ENCODE measurements at places on chromosomes 12 and 14.
A peak's percentile ranks its signal among the peaks of the same experiment; 100 is the strongest.

DNA sequence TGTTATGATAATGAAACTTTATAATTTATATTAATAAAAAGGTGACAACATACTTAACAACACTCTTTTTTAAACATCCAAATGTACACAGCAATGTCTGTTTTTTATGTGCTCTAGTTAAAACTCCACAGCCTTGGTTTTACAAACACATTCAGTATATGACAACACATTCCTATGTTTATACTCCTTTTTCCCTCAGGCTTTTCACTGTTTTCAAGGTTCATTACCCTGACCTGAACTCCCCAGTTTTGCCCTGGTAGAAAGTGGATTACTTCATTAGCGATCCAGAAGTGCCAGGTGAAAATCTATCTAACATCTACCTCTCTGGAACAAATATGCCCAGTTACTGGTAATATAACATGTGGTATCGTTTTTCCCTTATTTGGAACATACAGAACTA is 340.2 kb upstream of the DDHD1 start:
- DNase-seq, result no peak

DNA sequence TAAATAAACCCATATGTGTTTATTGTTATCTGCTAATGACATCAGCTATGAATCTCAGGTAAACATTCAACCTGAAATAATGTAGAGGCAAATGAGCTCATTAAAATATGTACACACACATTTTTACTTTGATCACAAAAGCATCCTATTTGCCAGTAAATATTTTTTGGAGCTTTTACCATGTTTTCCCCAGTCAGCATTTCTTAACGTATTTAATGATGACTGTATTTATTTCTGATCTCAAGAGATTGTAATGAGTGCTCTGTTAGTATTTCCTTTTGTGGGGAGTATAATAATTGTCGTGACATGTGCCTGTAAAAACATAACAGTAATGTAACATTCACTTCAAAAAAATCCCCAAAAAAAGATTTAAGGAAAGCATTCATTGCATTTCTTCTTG is 52.1 kb downstream of the FRMD6 start:
- DNase-seq, result no peak

- DNase-seq, result no peak
These were observed 22.8 kb upstream of the USP44 start for GRCh38 chr12:95573951-95574576.

DNA sequence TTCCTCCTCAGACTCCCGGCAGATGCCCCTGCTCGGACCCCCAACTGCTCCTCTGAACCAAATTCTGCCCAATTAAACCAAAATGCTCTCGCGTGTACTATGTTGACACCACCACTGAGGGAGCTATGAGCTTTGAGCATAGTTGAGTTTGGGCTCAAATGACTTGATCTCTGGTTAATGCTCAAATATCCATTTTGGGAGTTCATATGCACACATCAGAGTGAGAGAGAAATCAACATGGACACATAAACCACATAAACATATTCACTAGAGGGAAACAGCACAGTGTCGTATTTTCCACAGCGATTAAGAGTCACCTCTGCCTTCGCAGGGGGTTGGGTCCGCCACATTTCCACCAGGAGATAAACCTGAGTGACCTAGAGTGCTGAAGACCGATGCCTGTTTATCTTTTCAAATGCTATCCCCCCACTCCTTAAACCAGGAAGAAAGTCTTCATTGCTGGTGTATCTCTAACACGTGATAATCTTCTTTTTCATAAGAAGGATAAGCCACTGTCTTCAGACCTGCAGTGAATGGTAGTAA is 59.4 kb upstream of the FOXN3 start:
- no peak for DNase-seq

DNA sequence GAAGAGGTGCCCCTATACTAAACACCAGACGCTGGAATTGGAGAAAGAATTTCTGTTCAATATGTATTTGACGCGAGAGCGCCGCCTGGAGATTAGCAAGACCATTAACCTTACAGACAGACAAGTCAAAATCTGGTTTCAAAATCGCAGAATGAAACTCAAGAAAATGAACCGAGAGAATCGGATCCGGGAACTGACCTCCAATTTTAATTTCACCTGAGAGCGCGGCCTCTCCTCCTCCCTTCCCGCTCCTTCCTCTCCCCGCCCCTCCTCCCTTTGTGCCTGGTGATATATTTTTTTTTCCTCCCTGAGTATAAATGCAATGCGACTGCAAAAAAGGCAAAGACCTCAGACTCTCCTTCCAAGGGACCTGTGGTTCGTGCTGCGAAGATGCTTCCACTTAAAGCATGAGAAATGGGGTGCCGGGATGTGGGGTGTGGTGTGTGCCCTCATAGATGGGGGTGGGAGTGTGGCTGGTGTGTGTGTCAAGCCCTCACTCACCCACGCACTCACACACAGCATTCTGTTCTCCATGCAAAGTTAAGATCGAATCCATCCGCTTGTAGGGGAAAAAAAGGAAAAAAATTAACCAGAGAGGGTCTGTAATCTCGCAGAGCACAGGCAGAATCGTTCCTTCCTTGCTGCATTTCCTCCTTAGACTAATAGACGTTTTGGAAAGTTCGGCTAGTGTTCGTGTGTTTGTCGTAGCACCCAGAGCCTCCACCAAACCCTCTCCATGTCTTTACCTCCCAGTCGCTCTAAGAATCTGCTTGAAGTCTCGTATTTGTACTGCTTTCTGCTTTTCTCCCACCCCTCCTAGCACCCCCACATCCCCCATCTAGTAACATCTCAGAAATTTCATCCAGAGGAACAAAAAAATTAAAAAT is 4.5 kb downstream of the HOXC10 start:
- DNase-seq, result peak; percentile 48

- DNase-seq, result no peak
These were observed 13.1 kb downstream of the ARID2 start for GRCh38 chr12:45742590-45742989.

DNA sequence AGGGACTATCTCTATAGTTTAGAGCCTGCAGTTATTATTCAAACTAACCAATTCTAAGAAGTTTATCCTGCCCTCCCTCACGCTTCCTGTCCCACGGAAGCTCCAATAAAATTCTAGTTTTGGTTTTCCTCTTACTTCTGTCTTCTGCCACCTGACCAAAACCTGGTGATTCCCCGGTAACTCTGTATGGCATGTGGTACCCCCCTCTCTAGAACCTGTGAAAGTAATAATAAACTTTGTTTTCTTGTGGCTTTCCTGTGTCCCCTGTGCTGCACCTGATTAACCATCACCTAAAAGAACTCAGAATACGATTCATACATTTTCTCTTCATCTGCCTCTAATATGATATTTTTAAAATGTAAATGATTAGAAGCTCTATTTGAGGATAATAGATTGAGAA is 379.8 kb downstream of the APAF1 start:
- no peak for DNase-seq

DNA sequence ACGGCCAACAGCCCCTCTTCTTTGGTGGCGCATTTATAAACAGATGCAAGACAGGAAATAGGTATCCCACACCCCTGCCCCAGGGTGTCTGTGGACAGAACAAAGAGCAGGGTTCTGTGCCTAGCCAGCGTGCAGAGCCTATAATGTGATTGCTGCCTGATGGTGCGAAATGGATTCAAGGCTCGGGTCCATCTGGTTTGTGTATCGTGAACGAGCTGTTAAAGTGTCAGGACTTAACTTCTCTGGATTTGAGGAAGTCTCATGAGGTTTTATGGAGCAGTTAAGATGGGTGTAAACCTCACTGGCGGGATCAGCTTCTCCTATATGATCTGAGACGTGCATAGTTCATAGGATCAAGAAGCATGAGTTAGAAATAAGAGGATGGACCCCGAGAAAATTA is 388.7 kb upstream of the TBX3 start:
- DNase-seq, result no peak

DNA sequence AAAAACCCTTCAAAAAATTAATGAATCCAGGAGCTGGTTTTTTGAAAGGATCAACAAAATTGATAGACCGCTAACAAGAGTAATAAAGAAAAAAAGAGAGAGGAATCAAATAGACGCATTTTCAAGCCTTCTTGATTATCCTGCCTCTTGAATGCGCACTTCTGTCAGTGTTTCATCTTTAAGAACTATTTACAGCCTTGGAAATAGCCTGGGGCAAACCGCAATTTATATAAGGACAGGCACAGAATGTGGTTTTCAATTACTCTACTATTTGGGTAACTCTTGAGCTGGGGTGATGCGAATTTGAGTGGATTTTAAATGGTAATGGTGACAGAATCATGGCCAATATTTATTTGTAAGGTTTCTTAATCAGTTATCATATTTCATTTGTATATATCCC is 179.1 kb upstream of the OTX2 start:
- no peak for DNase-seq

DNA sequence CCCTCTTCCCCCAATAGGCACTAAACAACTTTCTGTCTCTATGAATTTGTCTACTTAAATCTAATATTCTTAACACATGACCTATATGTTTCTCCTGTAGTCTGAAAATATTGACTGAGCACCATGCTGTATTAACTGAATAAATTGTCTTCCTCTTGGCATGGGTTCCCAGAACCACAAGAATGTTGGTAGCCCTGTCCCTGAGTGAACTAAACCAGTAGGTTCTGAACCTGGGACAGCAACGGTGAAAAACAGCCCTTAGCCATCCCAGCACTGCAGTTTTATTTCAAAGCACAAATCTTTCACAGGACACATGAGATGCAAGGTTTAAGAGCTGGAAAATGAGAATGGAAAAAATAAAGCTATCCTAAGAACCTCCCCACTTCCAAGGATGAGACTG is 20.4 kb upstream of the HSP90B1 start:
- no peak for DNase-seq

- no peak for DNase-seq
These were observed 21.4 kb upstream of the SEL1L start for GRCh38 chr14:81555051-81555450.

DNA sequence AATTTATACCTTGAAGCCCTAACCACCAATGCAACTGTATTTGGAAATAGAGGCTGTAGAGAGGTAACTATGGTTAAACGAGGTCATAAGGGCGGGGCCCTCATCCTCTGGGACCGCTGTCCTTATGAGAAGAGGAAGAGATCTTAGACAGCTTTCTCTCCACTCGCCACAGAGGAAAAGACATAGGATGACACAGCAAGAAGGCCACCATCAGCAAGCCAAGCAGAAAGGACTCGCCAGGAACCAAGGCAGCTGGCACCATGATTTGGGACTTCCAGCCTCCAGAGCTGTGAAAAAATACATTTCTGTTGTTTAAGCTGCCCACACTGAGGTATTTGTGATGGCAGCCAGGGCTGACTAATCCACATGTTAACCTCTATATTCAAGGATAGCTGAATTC is 30.4 kb upstream of the BCAT1 start:
- no peak for DNase-seq

DNA sequence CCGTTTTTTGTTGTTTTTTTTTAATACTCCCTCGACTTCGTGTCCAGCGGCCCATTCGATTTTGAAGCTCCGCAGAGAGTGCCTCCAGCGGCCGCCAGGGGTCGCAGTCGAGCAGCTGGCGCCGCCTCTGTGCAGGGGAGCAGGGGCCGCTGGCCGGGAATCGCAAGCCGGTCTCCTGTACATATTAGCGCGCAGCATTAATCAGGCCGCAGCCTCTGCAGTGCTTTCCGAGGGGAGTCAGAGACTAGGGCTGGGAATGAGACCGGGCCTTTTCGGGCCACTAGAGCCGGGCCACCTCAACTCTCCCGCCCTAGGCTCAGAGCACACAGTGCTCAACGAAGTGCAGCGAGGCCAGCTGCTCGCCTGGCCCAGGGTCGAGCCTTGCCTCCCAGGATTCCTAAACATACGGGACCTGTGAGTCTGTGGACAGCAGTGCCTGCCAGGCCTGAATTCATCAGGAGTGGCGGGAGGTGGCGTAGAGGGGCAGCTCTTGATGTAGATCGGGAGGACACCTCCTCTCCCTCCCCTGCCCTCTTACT is 81.8 kb downstream of the EMP1 start:
- DNase-seq, result peak; percentile 4

GRCh38 chr12:8855891-8856290 is 33.5 kb downstream of the A2ML1 start:
- DNase-seq, result no peak

GRCh38 chr14:69001375-69001774 is 22.3 kb upstream of the ACTN1 start:
- DNase-seq, result no peak

DNA sequence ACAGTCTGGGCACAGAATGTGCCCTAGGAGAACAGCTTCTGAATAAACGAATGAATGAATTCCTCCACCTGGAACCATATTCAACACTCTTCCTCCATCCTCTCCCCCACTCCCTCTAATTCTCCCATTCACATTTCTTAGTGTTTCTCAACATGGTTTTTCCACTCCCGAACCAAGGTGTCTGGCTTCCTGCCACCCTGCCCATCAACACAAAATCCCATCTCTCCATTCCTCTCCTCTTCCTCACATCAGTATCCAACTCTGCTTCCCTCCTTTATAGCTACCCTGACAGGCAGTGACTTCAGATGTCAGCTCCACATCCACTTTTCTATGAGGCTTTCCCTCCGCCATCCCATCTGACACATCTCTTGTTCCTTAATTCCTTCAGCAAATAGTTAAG is 2.9 kb downstream of the TNFRSF1A start:
- no peak for DNase-seq

- no peak for DNase-seq
These were observed 67.6 kb downstream of the POLR3B start for GRCh38 chr12:106425061-106425702.

DNA sequence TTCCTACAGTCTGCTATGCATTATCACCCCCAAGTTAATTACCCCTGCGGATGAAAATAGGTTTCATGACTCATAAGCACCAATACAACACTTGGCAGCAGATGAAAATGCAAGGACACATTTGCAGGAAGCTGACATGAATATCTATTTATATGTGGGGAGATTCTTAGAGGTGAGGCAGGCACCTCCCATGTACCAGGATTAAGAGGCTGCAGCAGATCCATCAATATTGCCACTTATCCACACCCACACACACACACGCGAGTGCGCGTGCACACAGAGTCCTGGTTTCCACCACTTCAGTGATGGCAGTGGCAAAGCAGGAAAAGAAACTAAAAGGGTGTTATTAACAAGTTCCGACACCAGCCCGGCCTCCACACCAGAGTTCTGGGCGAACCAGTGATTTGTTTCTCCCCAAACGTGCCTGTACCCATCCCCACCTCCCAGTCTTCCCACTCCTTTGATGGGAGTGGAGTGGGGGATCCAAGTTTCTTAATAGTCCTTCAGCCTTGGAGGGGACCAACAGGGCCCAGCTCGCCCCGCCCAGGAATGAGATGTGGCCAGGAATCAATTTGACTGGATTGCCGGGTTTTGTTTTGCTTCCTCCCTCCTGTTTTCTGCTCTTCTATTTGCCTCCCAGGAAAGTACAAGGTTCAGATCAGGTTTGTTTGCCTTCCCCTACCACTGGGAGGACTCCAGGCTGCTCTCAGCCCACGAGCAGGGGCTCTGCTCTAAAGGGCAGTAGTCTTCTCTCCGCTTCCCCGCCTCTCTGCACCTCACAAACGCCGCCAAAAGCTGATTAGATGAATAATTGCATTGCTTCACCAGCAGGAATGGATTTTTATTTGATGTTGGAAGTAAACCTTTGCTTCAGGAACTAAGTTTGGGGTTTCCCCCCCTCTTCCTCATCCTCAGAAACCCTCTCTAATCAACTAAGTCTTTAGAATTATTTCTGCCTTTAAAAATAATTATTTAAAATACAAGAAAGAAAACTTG is 5.2 kb downstream of the IRF2BPL start:
- DNase-seq, result peak; percentile 40

Measured in SHP77 (cell line).